ENCODE measurements at places on chromosomes 2 and 18.

GRCh38 chr2:237623428-237624403, 3.7 kb upstream of the LRRFIP1 start:
- DNase-seq = no peak

- DNase-seq = no peak
Observed at GRCh38 chr2:69989441-69990105, 28.1 kb upstream of the ASPRV1 start.

- DNase-seq = no peak
Observed at GRCh38 chr18:75277610-75277928, 67.0 kb downstream of the TSHZ1 start.

DNA sequence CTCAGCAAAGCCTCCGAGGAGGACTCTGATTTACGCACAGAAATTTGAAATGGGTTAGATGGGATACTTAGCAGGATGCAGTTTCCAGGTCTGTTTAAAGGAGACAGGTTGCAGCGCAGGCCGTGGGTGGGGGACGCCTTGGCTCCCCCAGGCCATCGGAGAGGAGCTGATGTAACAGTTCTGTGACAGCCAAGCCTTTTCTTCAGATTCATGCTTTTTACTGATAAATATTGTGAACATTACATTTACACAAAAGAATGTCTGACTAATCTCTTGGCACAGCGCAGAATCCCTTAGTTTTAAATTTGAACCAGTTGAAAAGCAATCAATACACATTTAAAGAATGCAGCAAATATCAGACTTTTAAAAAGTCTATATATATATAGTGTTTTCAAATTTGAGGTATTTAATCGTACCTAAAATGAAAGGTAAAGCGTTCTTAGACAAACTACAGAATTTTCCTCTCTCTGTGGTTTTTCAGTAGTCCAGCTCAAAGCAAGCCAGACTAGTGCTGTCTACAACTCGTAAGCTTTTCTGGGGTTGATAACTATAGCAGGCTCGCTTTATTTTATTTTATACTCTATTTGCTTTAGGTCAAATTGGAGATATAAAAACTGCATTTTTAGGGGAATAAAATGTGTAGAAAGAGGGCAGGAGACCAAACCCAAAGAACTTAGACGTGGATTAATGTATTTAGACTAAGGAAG, 221.9 kb downstream of the PIEZO2 start:
- no peak for DNase-seq

DNA sequence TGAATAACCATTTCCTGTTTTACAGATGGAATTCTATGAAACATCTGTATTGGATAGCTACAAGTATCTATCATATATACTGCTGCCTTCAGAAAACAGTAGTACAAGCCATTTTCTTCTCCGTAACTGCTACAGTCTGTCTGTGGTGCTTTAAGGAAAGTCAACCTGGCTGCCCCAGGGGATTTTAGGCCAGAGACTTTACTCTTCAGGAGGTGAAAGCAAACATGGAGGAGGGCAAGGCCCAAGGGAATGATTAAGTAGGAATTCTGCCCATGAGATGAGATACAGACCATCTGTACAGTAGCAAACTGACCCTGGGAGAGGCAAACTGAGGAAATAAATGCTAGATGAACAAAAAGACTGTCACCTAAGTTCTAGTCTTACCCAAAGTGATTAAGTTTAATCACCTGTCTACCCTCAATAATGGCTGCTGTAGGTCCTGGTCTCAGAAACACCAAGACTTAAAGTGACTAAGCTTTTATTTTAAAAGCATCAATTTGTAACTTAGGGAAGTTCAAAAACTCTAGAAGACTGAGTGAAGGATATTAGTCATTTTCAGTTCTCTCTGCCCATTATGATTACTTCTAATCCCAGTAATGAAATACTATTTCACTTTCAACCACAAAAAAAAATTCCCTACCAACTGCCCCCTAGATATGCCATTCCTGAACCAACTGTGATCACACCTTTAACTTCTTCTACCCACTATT, 14.8 kb downstream of the MBD2 start:
- no peak for DNase-seq

DNA sequence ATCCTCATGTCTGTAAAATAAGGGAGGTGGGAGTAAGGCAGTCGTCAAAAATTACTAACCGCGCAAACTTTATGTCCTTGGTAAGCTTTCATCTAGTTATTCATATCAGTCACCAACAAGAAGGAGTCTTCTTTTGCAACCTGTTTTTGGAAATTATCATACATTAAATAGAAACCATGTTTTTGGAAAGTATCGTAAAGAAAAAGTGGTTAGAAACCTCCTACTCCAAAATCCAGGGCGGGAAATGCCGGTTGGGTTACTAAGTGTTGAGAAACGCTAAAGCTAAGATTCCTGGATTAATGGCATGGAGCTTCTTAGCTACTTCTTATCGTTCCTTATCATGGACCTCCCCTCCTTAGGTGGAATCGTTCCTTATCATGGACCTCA, 778 bp downstream of the BBS5 start:
- DNase-seq = no peak

GRCh38 chr2:1775511-1776035, 31.3 kb upstream of the PXDN start:
- no peak for DNase-seq

DNA sequence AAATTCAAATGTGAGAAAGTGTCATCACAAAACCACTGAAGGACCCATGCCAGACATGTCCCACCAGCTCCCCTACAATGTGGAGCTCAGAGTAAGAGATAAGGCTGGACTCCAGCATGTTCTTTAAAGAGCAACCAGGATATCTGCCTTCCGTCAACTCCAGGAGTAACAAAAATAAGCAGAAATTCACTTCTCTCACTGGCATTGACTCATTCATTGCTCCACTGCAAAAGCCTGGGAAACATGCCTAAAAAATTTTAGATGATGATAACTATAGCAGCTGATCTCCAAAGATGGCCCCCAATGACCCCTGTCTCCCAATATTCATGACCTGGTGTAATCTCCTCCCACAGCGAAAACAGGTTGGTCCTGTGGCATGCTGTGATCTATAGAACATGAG, 314.5 kb downstream of the NCKAP5 start:
- DNase-seq = no peak

GRCh38 chr18:74499633-74500032, 3.5 kb downstream of the CNDP2 start:
- no peak for DNase-seq

GRCh38 chr2:220775856-220776488, 796.1 kb downstream of the EPHA4 start:
- no peak for DNase-seq

DNA sequence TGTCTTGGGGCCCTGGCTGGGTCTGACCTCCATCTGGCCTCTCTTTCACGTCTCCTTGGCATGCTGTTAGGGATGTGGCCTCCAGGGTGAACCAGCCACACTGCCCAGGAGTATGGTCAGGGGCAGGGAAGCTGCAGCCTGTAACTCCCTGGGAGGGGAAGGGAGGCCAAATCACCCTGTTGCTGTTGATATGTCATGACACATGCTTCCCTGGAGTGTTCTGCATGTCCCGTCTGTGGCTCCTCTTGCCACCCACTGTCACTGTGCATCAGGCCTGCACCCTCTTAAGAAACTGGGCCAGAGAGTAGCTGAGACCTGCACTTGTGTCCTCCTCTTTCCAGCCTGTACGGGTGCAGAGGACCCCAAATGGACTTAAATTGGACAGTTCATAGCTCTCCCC, 221.3 kb downstream of the FHOD3 start:
- DNase-seq = no peak

DNA sequence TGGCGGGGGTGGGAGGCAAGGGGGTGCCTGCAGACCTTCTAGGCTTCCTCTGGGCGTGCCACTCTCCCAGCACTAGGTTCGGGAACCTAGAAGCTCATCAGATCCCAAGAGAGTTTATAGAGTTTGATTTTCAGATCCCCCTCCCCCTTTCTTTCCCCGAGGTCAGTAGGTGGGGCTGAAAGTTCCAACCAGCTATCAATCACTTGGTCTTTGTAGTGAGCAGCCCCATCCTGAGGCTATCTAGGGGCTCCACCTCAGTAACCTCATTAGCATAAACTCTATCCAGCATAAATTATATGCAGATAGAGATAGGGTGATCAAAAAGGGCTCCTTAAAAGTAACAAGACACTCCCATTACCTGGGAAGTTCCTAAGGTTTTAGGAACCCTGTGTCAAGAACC, 32.8 kb downstream of the ERLEC1 start:
- DNase-seq = no peak

DNA sequence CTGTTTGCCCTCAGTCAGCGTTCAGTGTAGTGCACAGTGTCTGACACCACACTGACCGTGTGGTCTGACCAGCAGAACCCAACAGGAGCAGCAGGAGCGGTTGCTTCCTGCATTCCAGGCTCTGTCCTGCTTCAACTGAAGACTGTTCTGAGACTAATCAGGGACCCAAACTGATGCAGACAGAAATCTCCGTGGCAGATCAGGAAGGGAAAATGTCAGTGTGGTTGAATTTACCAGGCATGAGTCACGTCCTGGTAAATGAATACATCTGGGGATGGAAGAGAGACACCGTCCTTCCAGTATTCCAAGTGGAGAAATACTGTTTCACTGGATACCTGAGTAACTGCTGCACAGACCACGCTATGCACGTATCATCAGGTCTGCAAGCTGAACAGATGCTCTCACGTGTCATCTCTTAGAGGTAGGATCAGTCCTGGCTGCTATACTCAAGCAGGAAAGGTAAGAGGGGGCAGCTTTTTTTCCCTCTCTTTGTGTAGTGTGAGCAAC, 223.6 kb upstream of the EPAS1 start:
- DNase-seq = no peak

- DNase-seq = no peak
Observed at GRCh38 chr18:63097178-63097577, 222.4 kb downstream of the BCL2 start.

GRCh38 chr2:164917296-164917903, 37.9 kb downstream of the SLC38A11 start:
- no peak for DNase-seq

- DNase-seq = no peak
Observed at GRCh38 chr2:185174353-185174752, 564.3 kb upstream of the FSIP2 start.

DNA sequence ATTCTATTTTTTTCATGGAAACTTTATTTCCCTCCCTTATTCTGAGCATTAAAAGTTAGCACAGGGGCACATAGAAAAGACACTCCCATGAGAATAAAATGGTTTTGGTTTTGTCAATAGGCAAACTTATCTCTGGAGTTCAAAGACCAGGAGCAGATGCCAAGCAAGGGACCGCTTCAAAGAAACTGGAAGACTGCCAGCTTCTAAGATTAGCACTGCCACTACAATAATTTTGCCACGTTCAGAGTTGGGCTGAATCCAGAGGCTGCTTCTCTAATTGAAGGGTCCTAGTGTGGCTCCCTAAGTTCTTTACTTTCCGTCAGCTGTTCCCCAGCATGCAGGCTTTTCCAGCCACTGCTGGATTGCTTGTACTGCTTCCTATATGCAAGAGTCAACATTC, 681.0 kb upstream of the GCFC2 start:
- DNase-seq = no peak

DNA sequence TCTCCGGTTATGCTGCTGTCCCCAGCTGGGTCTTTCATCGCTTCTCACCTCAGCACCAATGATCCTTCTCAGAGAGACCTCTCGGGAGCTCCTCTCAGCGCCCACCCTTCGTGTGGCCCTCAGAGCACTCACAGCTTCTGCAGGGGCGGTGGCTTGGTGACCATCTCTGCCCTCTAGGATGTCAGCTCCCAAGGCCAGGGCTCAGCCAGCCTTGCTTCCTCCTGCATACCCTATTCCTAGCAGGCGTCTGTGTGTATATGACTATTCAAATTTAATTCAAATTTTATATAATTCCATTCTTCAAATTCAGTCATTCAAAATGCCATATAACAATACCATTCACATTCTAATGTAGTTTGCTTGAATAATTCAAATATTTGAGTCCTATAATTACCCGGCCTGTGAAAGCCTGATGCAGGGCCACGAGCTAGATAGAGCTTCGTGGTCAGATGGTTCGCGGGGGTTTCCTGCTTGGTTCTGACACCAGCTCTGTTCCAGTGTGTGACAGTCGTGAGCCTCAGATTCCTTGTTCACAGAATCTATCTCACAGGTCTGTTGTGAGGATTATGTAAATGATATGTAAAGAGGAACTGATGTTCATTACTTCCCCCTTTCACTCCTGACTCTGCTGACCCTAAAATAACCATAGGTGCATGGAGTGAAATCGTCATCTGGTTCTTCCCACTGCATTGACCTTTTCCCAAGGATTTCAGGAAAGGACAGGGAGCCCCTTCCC, 94.0 kb upstream of the CNGA3 start:
- no peak for DNase-seq

GRCh38 chr2:56102866-56103265, 80.9 kb upstream of the CCDC85A start:
- DNase-seq = no peak

DNA sequence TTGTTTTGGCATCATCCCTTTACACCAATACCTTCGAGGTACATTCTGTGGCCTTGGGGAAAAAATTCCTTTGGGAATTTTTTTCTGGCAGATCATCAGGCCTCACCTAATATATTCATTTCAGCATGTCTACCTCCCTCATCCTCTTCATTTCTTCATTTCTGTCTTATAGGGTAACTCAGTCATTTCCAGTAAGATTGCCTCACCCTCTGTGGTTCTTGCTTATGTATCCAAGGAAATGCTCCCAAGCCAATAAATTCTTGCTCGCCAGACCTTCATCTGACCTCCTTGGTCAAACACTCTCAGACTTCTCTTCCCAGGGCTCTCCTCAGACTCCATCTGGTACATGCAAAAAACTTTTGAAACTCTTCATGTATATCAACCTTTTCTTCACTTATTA, 265.6 kb downstream of the TMX3 start:
- DNase-seq = no peak

GRCh38 chr2:10170256-10170655, 47.7 kb downstream of the RRM2 start:
- DNase-seq = no peak

- DNase-seq = no peak
Observed at GRCh38 chr18:74310411-74310810, 5.2 kb upstream of the C18orf63 start.

- DNase-seq = no peak
Observed at GRCh38 chr2:137670111-137670510, 294.2 kb upstream of the HNMT start.

DNA sequence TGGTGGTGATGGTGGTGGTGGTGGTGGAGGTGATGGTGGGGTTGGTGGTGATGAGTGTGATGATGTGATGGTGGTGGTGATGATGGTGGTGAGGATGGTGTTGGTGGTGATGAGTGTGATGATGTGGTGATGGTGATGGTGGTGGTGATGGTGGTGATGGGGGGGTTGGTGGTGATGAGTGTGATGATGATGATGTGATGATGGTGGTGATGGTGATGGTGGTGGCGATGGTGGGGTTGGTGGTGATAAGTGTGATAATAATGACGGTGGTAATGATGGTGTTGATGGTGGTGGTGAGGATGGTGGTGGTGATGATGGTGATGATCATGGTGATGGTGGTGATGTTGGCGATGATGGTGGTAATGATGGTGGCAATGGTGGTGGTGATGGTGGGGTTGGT, 67.7 kb downstream of the RRM2 start:
- DNase-seq = no peak

Measured in central memory CD4-positive, alpha-beta T cell (primary cell).